ENCODE measurements at places on chromosomes 4 and X.

GRCh38 chrX:120514236-120514635 lies 45.1 kb upstream of the LAMP2 start:
- no peak for DNase-seq

DNA sequence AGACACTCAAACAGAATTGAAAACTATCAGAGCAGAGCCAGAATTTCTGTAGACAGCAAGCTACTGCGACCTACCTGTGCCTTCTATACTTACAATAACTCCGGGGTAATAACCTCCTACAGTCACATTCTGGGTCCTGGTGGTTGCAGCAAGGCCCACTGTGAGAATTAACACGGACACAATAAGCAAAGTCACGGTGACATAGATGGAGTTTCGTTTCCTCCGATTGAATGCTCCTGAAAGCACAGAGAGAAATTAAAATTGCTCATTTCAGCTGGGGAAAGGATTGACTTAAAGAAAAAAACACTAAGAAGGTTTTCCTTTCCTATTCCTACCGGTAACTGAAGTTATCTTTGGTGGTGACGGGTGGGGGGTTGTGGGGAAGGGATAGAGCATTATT lies 7.0 kb downstream of the TMEM255A start:
- DNase-seq = no peak

DNA sequence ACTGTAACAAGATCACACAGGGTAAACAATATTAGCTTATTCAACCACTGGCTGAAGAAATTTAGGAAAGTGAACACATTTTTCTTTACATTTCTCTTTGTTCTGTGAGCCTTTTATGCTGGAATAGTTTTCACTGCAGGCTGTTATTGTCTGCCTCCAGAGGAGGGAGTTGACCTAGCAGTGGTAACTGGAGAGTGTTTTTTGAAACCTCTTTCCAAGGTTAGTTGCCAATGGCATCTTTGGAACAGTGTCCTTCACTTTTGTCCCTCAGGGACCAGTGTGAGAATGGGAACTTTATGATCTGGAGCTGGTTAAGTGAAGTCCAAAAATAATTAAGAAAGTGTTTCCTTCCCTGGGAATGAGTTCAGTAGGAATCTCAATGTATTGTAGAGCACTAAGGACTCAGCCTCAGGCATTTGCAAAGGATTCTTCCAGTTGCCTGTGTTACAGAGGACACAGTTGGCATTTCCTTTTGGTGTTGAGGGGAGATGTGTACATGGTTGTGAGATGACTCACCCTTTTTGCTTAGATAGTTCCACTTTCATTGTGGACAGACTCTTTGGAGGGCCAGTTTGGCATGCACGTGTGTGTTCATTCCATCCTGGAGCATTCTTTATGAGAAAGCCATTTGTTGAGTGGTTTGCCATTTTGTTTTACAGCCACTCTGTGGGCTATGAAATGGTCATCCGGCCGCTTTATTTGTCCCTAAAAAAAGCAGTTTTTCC lies 61.3 kb downstream of the AR start:
- no peak for DNase-seq

DNA sequence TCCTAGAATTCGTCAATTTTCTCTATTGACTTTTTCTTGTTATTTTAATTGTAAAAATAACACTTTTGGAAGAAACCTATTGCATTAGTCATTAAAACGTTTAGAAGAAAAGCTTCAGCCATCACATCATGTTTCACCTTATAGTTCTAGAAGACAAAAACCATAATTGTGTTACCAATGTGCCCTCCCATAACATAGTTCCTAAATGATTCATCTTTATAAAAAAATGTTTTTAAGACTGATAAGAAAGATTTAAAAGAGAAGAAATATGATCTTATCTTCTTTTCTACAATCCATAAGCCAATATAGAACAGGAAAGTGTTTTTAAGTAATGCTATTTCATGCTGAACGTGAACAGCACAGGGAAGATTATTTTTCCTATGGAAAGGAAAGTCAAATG lies 316.6 kb upstream of the NDST4 start:
- DNase-seq = no peak

DNA sequence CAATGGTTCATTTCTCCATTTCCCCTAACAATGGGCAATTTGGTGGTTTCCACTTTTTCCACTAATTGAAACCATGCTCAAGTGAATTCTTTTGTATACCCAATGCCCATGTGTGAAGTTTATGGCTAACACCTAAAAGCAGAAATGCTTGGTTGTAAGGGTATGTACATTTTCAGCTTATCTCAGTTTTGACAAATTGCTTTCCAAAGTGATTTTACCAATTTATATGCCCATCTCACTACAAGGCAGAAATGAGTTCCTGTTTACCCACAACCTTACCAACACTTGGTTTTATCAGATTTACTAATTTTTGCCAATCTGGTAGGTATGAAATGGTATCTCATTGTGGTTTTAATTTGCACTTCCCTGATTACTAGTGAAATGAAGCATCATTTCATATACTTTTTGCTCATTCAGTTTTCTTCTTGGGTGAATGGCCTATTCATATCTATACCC lies 14.8 kb downstream of the GPR34 start:
- no peak for DNase-seq

- DNase-seq = no peak
Measured at GRCh38 chrX:136185401-136186022, 38.2 kb downstream of the FHL1 start.

DNA sequence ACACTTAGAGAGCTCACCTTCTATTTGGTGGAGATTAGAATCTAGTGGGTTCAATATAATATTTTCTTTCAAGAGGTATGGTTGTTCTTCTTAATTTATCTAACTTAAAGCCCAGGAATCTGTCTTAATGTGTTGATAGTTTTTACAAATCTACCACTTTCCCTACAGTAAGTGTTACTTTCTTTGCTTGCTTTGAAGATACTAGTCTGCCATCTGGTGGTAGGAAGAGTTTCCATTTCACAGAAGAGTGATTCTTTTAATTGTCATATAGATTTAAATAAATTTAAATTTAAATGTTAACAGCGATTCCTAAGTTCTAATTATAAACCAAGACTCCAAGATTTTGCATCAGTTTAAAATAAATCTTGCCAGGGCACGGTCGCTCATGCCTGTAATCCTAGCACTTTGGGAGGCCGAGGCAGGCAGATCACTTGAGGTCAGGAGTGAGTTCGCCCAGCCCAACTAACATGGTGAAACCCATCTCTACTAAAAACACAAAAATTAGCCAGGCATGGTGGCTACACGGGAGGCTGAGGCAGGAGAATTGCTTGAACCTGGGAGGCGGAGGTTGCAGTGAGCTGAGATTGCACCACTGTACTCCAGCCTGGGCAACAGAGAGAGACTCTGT lies 43.5 kb downstream of the NUDT9 start:
- DNase-seq = no peak

- no peak for DNase-seq
Measured at GRCh38 chr4:182019148-182019652, 224.0 kb upstream of the TENM3 start.
